ENCODE measurements at places on chromosomes 11 and 22. TPM values are rescaled to one million over a fixed set of nuclear protein-coding genes. Genes with fewer than 3 reads are reported as not detected.

DNA sequence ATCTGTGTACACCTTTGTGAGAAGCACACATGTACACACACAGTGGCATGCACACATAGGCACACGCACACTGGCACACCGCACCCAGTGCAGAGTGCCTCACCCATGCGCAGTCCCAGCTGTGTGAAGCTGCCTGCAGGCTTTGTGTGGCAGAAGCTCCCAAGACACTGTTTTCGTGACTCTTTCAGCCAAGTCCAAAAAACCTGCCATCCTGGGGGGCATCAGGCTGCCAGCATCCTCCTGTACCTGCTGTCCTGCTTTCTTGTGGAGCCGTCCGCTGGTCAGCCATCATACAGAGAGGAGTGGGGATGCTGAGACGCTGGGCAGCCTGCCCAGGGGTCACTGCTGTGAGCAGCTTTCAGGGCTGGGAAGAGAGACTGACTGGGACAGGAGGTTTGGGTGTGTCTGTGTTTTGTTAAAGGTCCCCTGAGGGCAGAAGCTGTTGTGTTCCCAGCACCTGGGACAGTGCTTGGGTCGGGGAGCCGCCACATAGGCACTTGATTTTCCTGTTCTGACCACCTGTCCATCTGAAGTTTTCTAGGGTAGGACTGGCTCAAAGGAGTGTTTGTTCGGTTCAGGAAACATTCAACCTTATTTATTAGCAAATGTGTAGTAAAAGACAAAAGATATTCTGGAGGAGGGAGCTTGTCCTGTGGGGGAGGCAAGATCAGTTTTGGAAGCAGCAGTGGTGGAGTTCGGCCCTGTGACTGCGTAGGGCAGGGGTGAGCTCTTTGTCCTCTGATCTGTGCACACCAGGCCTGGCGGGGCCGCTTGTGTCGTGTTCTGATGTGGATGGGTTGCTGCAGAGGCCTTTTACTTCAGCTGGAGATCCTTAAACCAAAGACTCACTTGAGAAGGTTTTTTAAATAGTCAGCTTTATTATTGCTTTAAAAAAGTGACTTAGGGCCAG lies 29.7 kb downstream of the AP2A2 start:
- no peak for DNase-seq

GRCh38 chr22:28112548-28113043 lies 193.5 kb upstream of the PITPNB start:
- DNase-seq: no peak

The OR2D2 gene
- total RNA-seq: 0.27 TPM

- no peak for DNase-seq
Observed at GRCh38 chr22:35204807-35205775, 52.2 kb upstream of the HMGXB4 start.

DNA sequence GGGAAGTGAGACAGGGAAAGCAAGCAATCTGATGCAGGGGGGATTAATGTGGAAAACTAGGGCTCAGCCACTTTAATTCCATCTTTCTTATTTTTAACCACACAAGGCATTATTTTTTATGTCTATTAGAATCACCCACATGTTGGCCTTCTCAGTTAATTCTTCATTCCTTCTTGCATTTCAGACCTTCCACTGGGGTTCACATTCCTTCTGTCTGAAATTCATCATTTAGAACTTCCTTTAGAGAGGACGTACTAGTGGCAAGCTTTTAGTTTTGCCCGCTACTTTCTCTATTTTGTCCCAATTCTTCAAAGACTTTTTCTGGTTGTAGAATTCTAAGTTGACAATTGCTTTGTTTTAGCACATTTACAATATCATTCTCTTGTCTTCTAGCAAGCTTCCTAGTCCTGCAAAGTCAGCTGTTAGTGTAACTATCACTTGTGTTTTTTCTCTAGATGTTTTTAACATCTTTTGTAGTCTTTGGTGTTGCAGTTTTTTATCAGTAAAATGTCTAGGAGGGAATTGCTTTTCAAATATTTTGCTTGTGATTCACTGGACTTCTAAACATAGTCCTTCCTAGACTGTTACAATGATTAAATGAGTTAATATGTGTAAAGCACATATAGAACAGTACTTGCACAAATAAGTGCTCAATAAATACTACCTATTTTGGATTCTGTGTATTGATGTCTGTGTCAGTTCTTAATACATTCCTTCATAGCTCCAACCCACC lies 5.5 kb upstream of the NNMT start:
- DNase-seq: no peak

GRCh38 chr11:38718049-38718448 lies 2120.0 kb upstream of the RAG2 start:
- no peak for DNase-seq

DNA sequence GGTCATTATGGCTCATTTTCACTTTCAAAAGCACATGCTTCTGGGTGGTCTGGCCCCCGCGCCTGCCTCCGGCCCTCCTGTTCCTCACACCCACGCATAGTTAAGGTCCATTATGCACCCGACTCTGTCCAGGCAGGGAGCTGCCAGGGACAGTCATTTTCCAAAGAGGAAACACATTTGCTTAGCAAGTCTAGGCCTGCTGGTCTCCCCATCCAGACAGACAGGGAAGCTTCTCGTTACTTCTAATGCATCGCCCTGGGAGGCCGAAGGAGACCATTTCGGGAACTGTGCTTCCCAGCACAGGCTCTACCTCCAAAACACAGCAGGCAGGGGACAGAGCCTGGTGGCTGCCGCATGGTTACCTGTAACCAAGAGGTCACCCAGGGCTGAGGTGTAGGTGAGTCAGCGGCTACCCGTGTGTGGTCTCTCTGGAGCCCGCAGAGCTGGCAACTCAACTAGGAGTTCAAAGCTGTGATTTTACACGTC lies 87.1 kb upstream of the SHANK2 start:
- no peak for DNase-seq

Data from type B pancreatic cell (in vitro differentiated cells).